Neuronal stem cell (in vitro differentiated cells): ENCODE measurements at places on chromosomes 12 and 14.

GRCh38 chr12:4355156-4356040, 24.1 kb downstream of the FGF23 start:
- no peak for DNase-seq

GRCh38 chr14:72775923-72776554, 117.9 kb downstream of the DPF3 start:
- no peak for DNase-seq

DNA sequence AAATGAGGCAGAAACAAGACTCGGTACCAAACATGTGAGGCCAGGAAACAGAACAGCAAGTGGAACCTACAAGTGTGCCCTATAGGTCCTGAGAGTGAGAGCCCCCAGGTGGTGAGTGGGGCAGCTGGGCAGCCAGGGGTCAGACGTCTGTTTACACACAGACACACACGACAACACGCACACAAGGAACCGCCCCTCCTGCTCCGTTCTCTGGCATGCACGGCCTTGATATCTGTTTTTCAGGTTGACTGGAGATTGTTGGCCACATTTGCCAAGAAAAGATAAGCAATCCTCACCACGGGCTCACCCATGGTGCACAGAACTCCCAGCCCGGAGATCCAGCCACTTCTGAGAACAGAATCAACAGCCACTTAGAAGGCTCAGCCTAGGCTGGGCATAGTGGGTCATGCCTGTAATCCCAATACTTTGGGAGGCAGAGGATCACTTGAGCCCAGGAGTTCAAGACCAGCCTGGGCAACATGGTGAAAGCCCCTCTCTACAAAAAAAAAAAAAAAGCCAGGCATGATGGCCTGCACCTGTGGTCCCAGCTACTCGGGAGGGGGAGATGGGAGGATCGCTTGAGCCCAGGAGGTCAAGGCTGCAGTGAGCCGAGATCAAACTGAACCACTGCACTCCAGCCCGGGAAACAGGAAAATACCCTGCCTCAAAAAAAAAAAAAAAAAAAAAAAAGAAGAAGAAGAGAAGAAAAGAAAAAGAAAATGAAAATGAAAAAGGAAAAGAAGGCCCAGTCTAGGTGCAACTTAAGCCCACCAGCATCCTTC, 19.4 kb upstream of the EIF5 start:
- no peak for DNase-seq

GRCh38 chr12:9351136-9351535, 142.9 kb upstream of the PZP start:
- no peak for DNase-seq
